ENCODE measurements at places on chromosomes 2 and 18.
A peak's percentile ranks its signal among the peaks of the same experiment; 100 is the strongest.

DNA sequence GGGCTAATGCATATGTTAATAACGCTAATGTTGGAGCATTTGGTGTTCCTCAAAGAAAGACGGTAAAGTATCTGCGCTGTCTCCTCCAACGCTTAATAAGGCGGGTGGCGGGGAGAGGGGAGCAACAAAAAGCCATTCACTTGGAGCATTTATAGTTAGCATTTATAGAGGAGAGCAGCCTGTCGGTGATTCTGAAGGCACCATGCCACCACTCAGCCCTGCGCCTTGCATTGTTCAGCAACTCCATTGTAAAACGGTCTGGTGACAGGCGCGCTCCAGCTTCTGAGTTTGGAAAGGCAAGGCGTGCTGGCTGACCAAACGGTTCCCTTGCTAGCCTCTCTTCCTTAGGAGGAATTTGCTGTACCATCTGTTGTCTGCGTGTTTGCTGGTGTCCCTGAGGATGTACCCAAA lies 83.9 kb downstream of the LYPD1 start:
- DNase-seq: no peak

DNA sequence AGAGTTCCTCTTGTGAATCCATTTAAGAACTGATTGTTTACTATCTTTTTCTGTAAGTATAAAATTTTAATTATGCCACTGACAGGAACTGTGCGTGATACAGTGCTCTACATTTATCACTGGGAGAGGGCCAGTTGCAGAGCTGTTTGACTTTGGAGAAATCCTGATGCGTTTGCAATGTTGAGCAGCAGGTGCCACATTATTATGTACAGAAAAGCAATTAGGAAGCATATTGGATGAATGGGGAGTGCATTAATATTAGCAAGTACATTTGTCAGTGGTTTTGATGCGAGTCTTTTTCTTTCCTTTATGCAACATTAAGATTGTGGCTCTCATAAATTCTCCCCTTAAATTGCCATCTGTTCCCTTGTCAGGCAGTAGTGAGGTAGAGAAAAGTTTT lies 302.3 kb upstream of the FANCL start:
- no peak for DNase-seq

- no peak for DNase-seq
Observed at GRCh38 chr18:42182728-42183700, 228.0 kb downstream of the PIK3C3 start.

GRCh38 chr2:105615305-105615704 lies 129.4 kb upstream of the NCK2 start:
- no peak for DNase-seq

DNA sequence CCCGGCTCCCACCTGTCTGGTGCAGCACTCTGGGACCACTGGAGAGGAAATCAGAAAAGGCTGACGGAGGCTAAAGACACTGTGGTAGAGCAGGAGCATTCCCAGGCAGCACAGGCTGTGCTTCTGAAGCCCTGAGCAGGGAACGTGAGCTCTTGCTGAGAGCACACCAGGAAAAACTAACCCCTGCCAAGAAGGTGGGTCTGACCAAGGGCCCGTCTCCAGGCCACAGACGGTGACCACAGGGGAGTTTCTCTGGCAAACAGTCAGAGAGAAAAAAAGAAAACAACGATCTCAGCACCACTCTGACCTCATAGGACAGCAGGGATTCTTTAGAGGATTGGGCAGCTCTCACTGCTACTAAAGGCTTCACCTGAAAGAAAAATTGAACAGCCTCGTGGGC lies 201.4 kb downstream of the AFF3 start:
- DNase-seq: no peak

- no peak for DNase-seq
Observed at GRCh38 chr2:60109744-60110143, 443.7 kb downstream of the BCL11A start.

- no peak for DNase-seq
Observed at GRCh38 chr2:118053681-118054080, 34.6 kb upstream of the INSIG2 start.

DNA sequence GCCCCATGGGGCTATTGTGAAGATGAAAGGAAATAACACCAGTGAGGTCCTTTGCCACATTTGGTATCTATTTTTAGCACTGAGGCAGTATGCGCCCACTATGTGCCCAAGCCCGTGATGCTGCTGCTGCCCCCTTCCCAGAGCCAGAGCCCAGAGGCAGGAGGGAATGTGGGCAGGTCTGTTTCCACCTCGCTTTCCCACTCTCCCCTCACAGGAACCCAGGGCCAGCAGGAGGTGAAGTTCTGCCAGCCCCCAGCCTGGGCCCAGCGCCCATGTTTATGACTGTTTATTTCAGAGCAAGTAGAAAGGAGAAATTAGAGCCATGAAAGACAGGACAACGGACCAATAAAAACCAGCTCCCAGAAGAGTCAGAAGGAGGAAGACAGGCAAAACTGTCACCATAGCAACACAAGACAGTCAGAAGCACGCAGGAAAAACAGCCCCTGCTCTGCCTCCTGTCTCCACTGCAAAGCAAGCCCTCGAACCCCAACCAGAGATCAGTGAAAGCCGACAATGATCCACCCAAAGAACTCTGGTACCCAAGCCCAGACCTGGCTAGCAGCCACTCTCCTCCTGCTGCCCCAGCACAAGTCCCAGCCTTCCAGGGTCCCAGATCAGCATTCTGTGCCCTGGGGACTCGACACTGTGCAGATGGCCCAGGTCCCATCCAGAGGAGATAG lies 1.4 kb downstream of the CYRIA start:
- no peak for DNase-seq

DNA sequence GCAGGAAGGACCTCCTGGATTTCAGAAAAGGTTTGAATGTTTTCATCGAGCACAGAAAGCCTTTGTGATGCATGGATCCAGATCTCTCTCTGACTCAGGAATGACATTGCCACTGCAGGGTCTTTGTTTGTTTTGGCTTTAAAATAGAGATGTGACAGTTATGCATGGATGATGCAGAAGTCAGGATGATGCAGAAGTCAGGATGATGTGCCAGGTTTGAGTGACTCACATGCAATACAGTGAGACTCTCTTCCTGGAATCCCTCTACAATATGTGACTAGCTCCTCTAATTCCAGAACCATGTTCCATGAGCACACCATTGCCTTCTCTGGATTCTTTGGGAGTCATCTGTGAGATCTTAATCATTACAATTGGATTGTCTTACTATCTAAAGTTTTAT lies 177.9 kb upstream of the RAB6C start:
- no peak for DNase-seq

- DNase-seq: no peak
Observed at GRCh38 chr2:96091711-96092572, 24.4 kb downstream of the ADRA2B start.

DNA sequence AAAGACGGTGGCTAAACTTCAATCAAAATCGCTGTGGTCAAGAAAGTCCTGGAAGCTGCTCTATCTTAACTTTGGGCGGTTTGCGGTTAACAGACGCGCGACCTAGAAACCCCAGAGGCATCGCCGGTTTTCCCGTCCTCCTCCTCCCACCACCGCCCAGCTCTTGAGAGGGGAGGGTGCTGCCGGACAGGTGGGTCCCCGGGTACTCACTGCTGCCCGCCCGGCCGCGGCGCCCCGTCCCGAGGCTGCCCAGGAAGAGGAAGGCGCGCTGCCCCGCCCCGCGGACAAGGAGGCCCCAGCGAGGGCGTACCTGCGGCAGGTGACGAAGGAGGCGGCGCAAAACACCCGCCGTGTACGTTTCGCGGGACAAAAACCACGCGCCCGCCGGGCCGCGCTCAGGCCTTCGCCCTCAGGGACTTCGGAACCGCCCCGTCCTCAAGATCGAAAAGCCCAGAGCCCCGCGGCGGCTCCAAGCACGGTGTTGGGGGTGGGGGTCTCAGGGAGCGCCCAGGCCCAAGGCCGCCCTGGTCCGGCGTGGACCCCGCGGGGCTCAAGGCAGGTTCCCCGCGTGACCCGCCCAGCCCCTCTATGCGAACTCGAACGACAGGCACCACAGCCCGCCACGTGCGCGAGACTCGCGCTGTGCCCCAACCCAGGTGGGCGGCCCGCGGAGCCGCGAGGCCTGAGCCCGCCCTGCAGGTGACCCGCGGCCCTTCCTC lies at the start of gene SH3YL1:
Gene SH3YL1, minus strand, starts transcription at position 259 of the 719 bp plus-strand sequence. Its CDS starts 48 bp downstream, at position 211.
- DNase-seq: no peak

- DNase-seq: no peak
Observed at GRCh38 chr2:109331896-109332848, 203.2 kb downstream of the SH3RF3 start.

GRCh38 chr2:207231967-207232366 lies 66.2 kb upstream of the KLF7 start:
- DNase-seq: no peak

DNA sequence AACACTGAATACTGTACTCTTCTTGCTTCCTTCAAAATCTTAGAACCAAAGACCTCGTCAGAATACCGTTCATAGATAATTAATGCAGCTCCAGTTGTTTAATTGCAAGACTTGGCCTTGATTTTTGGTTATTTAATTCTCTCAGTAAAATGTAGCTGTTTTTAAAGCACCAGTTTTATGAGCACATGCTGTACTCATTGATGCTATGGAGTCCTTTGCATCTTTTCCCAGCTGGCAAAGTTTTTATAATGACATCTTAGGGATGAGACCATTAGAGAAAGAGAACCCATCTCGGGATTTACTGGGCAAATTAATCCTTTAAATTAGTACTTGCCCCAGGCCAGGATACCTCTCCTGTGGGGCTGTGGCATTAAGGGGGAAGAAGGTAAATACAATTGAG lies 199.3 kb downstream of the MEMO1 start:
- DNase-seq: no peak

DNA sequence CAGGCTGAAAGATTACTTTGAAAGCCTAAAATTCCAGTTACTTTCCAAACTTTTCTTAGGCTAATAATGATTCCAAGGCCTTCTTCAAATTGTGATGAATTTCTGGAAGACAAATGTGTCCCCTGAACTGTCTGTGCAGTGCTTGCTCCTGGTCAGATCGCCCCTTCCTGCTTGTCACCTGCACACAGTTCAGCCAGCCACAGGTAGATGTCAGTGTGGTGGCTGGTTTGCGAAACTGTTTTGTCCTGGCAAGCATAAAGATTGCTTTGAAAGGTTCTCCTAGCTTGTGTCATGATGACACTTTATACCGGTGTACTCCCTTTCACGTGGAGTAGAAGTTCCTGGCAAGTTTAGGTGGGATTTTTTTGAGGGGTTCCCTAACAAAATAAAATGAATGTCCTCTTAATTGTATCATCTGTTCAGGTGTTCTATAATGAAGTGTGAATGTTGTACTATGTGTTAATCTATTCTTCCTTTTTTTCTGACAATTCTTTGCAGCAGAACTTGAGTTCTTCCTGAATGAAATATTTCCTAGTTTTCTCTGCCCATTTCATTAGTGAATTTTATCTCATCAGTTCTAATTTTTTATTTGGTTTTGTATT lies 298.8 kb downstream of the ZNF407 start:
- peak; percentile 30 for DNase-seq

GRCh38 chr2:238942726-238943300 lies 94.9 kb downstream of the TWIST2 start:
- no peak for DNase-seq

- DNase-seq: no peak
Observed at GRCh38 chr18:79416022-79416676, 20.4 kb downstream of the NFATC1 start.

- DNase-seq: no peak
Observed at GRCh38 chr2:238831177-238831576, 16.7 kb upstream of the TWIST2 start.

GRCh38 chr18:58009166-58009565 lies 34.9 kb upstream of the NEDD4L start:
- DNase-seq: no peak

GRCh38 chr2:88658326-88658725 lies 31.1 kb upstream of the EIF2AK3 start:
- DNase-seq: no peak

GRCh38 chr2:218060118-218060517 lies 8.9 kb upstream of the RUFY4 start:
- DNase-seq: no peak

DNA sequence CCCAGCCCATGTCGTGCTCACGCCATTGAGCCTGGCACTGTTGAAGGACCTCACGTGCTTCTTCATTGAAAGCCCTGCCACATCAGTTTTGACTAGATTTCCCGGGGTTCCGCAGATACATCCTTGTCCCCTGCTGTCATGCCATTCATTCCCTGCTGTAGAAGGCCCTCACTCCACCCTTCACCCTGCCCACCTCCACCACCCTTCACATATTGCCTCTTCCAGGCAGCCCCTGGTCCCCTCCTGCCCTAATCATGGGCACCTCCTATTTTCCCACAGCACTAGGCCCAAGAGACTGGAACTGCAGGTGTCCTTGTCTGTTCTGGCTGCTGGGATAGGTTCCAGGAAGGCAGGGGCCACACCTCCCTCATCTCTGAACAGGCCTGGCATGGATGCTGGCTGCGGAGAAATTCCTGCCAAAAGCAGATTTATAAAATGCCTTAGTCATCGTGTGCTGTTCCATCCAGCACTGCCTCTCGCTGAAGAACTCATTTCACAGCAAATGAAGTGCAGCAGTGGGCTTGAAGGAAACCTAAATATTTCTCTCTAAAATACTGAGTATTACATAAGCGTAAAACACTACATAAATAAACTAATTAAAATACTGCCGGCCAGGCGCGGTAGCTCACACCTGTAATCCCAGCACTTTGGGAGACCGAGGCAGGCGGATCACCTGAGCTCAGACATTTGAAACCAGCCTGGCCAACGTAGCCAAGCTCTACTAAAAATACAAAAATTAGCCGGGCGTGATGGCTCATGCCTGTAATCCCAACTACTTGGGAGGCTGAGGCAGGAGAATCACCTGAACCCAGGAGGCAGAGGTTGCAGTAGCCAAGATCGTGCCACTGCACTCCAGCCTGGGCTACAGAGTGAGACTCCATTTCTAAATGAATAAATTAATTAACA lies 38.4 kb downstream of the EIF4E2 start:
- DNase-seq: no peak

DNA sequence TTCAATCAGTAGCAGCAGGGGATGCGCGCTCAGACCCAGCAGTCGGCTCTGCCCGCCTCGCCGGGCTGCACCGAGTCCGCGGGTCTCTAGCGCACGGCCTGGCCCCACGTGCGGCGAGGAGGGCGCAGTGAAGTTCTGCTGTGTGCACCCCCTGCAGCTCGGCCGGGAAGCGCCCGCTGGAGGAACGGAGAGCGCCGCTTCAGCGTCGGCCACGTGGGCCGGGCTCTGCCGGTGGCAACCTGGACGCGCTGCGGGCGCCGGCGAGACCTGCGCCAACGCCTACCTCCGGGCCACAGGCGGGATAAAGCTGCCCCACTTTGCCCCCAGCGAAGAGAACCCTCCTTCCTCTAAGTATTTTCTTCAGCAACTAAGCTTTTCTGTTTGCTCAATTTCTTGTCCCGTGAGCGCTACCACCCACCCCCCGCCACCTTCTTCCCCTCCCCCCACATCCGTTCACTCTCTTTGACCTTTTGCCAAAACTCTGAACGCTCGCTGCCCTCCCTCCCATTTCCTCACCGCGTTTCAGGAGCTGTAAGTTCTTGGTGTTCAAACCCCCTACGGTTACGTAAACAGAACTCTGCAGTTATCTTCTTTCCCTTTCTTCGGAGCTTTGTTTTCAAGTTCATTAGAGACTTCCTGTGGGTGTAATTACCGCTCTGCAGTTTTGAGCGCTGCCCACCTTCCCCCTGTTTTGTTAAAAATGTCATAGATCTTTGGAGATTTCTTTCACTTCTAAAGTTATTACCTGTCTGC lies 42.6 kb upstream of the EDAR start:
- no peak for DNase-seq

Data from NCI-H2107 (cell line).